Small intestine (tissue), 16 donors: ENCODE measurements at places on chromosomes 7 and 10.

- peak; percentile 11 for DNase-seq
Observed at GRCh38 chr7:81234896-81235295, 316.0 kb upstream of the SEMA3C start.

- no peak for DNase-seq
Observed at GRCh38 chr10:36671607-36672006, 453.8 kb upstream of the ANKRD30A start.

DNA sequence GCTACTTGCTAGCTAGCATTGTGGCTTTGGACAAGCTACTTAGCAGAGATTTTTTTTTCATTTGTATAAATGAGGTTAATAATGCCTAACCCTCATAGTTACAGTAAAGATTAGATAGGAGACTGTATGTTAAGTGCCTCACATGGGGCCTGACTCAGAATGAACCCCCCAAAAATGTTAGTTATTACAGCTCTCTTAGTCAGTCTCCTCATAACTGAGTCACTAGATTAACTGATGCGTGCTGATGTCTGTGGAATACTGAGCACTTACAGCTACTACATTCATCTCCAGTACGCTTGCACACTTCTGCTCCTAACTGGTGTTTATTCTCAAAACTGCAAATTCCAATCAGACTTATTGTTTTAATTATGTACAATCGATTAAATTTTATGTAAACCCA, 315.3 kb downstream of the SNX13 start:
- no peak for DNase-seq

- no peak for DNase-seq
Observed at GRCh38 chr10:1166101-1166827, 110.1 kb downstream of the WDR37 start.

DNA sequence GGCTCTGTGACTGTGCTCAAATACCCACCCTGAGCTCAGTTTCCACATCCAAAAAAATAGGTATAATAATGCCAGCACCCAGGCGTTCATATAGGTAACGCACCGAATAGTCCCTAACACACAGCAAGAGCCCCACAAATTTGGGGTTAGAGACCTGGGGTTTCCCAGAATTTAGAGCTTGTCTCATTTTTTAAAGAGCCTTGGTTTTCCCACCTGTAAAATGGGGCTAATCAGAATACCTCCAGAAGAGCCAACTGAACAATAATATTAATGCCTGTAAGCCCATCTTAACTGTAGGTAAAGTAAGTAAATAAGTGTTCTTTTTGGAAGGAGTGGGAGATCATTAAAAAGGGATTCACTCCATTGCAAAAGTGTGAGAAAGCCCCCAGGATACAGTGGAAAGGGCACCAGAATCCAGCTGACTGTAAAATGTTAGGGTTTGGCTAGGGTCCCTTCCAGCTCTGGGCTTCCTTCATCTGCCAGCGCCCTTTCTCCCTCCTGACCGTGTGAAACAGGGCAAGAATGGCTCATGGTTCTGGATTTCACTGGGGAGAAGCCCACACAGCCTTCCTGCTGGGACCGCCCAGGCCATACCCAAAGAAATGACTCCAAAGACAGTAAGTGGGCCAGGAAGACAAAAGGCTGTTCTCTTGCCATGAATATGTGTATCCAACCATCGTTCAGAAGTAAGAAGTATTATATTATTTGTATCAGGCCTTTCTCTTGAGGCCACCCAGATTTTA, 2.1 kb downstream of the MTURN start:
- DNase-seq, result no peak

- no peak for DNase-seq
Observed at GRCh38 chr7:81600608-81601007, 169.2 kb downstream of the HGF start.

- DNase-seq, result no peak
Observed at GRCh38 chr7:44078521-44078920, 3.8 kb downstream of the POLM start.
